Stimulated activated CD8-positive, alpha-beta memory T cell treated with anti-CD3 and anti-CD28 coated beads, Interleukin-7, amount 100 ng/mL, for 1 hour (primary cell): ENCODE measurements at places on chromosomes 5 and 9.
A peak's percentile ranks its signal among the peaks of the same experiment; 100 is the strongest.

DNA sequence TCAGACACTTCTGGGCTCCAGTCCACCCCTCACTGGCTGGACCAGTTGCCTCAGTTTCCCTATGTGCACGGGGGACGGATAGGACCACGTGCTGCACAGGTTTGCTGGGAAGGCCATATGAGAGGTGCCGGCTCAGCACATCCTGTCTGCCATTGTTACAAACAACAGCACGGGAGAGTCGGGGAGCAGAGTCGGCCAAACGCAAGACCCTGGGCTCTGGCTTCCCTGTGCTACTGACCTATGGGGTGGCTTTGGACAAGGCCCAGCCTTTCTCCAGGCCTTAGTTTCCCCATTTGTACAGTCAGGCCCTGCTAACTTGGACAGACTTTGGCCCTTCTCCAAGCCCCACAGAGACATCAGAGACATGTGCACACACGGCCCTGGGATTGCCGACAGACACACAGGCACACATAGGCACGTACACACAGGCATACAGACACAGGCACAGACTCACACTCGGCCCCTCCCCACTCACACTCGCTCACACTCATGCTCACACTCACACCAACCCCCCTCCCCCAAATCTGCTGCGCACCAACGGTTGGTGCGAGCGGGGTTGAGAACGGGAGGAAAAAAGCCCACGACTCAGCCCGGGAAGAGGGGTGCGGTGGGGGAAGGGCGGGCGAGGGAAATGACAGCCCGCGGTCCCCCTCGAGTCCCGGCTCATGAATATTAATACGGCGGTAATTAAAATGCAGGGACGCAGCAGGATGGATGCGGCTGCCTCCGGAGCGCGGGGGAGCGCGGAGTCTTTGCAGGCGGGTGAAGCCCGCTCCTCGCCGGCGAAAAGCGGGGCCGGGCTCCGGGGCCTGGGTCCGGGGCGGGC is 133.0 kb downstream of the C9orf50 start:
- DNase-seq, result peak; percentile 20

DNA sequence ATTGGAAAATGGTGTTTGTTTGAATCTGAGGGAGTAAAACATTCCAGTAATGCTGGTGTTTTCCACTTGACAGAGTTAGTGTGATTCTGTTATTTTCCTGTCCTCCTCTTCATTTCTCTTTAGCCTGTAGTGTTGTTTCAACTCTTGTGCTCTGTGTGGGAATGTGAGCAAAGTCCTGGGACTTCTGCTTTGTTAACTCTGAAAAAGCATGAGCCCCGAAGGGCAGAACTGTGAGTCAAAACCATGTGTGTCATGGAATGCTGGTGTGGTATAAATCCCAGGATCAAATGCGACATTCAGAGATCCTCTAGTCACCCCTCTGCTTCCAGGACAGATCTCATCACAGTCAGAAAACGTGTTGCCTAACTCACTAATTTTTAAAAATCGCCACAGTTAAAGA is 8.9 kb downstream of the F2R start:
- DNase-seq, result no peak

DNA sequence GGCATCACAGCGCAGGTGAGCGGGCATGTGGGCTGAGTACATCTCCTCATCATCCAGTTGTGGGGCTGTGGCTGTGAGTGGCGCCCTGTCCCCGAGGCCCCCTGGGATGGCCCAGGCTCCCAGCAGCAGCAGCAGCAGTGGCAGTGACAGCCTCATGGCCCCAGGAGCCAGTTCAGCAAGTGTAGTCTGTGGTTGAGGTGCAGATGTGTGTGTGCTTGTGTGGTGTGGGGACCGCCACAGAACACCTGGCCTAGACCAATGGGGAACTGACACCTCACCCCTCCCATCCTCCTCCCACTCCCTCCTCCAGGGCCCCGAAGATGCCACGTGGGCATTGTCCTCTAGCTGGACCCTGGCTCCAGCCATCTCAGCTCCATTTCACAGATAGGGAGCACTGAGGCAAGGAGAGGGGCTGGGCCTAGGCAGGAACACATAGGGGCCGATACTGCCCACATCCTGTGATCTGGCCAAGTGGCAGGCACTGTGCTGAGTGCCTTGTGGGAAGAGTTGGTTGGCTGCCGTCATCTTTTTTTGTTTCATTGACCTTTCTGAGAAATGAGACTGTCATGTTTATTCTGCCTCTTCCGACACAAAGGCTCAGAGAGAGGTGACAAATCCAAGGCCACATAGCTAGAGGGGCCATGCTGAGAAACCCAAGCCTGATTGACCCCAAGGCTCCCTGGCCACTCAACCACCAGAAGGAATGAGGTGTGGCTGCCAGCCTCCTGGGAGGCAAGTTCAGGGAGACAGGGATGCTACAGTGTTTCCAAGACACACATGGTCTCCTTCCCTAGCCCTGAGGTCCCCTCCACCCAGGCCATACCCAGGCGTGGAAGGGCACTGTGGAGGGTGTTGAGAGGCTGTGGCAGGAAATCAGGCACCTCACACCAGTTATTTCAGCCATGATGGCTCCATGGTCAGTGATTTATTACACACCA is at the start of gene MZB1:
Gene MZB1 (minus strand): TSS at position 213 of the 938 bp plus-strand sequence. CDS start 57 bp downstream, at position 156.
- DNase-seq, result peak; percentile 24

- no peak for DNase-seq
These were observed 134.2 kb upstream of the RASGRF2 start for GRCh38 chr5:80825786-80826460.

DNA sequence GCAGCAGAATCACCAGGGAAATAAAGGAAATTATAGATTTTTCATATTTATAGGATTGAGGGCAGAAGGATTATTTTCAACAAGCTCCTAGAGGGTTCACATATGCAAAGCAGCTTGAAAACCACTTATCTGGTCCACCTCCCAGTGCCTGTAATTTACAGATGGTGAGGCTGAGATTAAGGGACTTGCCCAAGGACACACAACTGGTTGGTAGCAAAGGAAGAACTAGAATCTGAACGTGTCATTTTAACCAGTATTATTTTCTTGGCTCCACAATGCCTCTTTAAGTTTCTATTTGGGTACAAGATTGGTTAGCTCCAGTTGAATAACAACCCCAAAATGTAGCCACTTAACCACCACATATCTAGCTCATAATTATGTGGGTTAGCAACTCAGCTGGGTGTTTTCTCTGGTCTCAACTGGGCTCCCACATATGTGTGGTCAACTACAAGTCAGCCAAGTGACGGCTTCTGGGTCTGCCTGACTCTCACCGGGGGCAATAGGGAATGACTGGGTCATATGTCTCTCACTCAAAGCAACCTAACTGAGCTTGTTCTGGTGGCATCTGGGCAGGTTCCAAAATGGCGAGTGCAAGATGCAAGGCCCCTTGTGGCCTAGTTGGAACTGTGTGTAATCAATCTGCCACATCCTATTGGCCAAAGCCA is 127.7 kb downstream of the ZDHHC21 start:
- no peak for DNase-seq

GRCh38 chr5:66981266-66982055 is 215.1 kb downstream of the CD180 start:
- DNase-seq, result no peak
